Stimulated activated CD8-positive, alpha-beta memory T cell treated with anti-CD3 and anti-CD28 coated beads, Interleukin-7, amount 100 ng/mL, for 1 hour (primary cell): ENCODE measurements at places on chromosomes 16 and 17.

- DNase-seq: no peak
Measured at GRCh38 chr16:46730126-46730525, 18.0 kb downstream of the MYLK3 start.

DNA sequence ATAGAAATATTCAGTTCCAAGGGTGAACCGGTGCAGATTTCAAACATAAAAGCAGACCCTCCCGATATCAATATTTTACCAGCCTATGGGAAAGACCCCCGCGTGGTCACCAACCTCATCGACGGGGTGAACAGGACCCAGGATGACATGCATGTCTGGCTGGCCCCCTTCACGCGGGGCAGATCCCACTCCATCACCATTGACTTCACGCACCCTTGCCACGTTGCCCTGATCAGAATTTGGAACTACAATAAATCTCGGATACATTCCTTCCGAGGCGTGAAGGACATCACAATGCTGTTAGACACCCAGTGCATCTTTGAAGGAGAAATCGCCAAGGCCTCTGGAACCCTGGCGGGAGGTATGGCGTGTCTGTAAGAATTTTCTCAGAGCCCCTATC, 200.0 kb downstream of the KATNIP start:
- DNase-seq: no peak

GRCh38 chr17:77214743-77215142, 74.0 kb downstream of the SEC14L1 start:
- DNase-seq: no peak

- no peak for DNase-seq
Measured at GRCh38 chr16:81715358-81716196, 63.5 kb upstream of the PLCG2 start.
